Central memory CD4-positive, alpha-beta T cell (primary cell): ENCODE measurements at places on chromosomes 13 and 19.

GRCh38 chr13:86383561-86383960 is 584.3 kb upstream of the SLITRK6 start:
- DNase-seq = no peak

DNA sequence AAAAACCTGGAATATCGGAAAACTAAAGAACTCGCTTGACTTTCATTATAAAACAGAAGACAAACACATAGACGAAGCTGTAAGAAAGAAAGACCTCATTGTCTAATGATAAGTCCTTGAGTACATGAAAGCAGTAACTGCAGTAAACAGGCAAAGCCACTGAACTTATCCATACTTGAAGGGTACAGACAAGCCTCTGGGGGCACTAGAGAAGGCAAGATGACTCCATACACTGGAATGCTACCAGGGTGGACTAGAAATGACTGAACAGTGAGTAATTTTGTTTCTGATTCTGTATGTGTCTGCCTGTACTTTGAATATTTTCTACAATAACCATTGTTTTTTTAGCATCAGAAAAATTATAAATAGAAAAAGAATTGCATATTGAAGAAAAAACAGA is 507.9 kb downstream of the UQCRFS1 start:
- DNase-seq = no peak

DNA sequence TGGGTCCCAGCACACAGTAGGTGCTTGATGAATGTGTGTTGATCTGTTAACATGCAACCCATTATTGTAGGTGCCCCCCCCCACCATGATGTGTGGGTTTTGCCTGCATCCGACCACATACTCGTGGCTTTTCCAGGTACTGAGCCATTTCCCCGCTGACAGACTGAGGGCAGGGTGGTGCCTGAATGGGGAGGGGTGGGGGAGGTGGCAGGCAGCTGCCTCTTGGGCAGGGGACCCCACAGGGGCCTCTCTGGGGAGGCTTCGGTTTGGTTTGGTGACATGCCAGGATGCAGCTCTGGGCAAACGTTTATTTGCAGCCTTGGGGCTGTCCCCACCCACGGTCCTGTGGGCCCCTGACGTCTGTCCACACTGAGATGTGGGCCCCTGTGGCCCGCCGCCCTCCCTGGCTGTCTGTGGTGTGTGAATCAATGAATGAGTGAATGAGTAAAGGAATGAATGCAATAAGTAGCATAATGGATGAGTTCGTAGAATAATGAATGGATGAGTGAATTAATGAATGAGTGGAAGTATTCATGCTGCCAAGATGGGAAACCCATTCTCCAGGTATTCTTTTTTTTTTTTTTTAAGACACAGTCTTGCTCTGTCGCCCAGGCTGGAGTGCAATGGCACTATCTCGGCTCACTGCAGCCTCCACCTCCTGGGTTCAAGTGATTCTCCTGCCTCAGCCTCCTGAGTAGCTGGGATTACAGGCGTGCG is 9.0 kb upstream of the JUND start:
- peak; percentile 84 for DNase-seq

DNA sequence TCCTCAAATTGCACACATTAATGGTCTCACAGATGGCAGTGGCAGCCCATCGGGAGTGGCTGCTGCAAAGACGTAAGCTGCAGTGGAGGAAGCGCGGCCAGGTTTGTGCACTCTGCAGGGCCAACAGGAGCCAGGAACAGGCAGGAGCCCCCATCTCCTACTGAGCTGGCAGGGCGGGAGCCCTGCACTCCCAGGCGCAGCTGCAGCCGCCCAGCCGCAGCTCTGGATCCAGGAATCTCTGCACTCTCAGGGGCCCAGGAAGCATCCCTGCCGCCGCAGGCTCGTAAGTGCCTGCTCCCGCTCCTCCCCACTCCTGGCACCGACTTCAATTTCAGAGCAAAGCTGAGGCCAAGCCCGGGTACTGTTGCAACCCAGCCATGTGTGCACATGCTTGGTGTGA is 37.5 kb downstream of the ANKRD27 start:
- DNase-seq = no peak

GRCh38 chr19:2294687-2295335 is 12.8 kb upstream of the PEAK3 start:
- no peak for DNase-seq

GRCh38 chr13:50080911-50081678 is 65.9 kb downstream of the KCNRG start:
- peak; percentile 62 for DNase-seq
